ENCODE measurements at places on chromosomes 6 and 20.
A peak's percentile ranks its signal among the peaks of the same experiment; 100 is the strongest.

DNA sequence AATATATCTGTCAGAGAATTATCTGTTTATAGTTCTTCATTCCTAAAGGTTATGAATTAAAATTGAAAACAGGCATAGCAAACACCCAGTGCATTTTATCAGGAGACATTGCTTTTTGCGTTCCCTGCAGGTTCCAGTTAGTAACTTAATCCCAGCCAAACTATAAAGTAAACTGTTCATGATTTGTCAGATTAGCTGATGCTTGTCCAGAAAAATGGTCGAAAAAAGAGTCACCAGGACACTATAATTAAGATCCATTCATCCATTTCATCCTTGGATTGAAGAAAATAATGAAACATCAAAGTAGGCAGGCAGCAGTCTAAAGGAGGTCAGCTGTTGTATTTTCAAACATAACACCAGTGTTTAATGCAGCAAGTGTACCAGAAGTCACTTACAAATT lies 75.9 kb downstream of the EPHA7 start:
- DNase-seq, result no peak

DNA sequence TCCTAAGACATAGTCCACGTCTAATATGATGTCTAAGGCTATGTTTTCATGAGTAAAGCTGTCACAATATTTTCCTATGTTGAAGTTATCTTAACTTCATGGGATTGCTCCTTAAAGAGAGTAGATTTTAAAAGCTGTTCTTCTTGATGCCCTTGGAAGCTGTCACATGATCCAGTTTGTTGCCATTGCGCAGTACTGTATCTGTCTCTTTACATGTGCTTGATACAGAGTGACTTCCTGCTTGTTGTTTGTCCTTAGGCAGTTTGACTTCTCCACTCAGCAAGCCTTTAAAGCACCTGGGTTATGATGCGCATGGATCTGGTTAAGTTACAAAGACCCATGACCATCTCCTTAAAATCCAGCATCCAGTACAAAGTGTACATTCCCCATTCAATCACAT lies 85.4 kb downstream of the CDYL start:
- no peak for DNase-seq

GRCh38 chr20:62019881-62020492 lies 45.7 kb downstream of the TAF4 start:
- DNase-seq, result no peak

- no peak for DNase-seq
Observed at GRCh38 chr20:62637110-62637509, 5.2 kb upstream of the SLCO4A1 start.

DNA sequence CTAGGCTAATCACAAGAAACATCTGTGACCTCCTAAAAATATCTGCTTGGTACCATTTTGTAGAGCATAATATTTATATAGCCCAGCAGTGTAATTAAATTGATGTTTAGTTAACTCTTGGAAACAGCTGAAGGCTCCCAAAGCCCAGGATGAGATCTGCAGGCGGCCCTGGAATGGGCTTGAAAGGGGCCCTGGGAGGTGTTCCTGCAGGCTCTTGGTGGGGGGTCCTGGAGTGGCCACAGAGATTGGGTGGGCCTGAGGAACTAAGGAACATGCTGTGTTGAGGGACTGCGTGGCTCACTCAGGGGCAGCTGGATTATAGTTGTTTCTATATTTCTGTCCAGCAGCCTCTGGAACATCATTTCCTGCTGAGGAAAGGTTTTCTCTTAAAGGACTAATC lies 9.2 kb downstream of the SCP2D1 start:
- no peak for DNase-seq

- no peak for DNase-seq
Observed at GRCh38 chr20:24773751-24774201, 175.3 kb upstream of the CST7 start.

DNA sequence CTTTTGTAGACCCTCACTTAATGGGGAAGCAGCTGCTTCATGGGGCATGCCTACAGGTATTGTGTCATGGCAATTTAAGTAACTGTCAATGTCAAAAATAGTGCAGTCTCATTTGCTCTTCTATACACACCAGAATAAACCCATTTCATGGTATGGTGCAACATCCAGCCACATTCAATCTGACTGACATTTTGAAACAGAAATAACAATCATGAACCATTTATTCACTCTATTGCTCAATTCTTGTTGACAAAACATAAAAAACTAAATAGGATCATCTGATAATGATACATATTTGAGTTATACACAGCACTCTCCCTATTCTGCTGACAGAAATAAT lies 122.9 kb downstream of the MAP7 start:
- DNase-seq, result no peak

DNA sequence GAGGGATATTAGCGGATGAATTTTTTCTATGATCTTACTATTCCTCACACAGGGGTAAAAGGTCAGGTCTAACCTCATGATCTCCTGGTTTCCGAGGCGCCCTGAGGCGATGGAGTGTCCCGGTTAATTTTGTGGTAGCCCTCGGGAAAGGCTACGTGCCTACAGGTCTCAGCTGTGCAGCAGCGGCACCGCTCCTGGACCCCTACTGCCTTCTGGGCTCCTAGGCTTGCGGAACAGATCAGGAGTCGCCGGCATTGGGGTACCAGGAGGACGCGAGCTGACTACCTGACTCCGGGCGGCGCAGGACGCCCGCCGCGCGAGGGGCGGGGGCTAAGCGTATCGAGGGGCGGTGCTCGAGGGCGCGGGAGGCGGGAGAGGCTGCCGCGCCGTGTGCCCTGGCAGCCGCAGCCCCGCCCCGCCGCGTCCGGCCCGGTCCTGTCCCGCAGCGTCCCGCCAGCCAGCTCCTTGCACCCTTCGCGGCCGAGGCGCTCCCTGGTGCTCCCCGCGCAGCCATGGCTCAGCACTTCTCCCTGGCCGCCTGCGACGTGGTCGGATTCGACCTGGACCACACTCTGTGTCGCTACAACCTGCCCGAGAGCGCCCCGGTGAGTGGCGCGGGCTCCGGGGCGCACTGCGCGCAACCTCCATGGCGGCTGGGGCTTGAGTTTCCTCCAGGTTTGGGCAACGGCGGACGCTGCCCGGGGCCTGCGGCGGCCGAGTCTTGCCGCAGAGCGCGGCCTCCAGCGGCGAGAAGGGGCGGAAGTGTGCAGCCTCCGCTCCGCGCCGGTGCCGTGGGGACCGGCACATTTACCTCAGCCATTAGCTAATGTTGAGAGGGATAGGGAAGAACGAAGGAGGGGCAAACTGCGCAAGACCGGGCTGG lies at the start of gene NT5DC1:
NT5DC1 (plus strand) TSS at position 435 of the 883 bp plus-strand sequence; CDS start at position 513, 78 bp downstream.
- peak; percentile 61 for DNase-seq

- DNase-seq, result no peak
Observed at GRCh38 chr6:52872031-52872430, 31.4 kb upstream of the GSTA5 start.

DNA sequence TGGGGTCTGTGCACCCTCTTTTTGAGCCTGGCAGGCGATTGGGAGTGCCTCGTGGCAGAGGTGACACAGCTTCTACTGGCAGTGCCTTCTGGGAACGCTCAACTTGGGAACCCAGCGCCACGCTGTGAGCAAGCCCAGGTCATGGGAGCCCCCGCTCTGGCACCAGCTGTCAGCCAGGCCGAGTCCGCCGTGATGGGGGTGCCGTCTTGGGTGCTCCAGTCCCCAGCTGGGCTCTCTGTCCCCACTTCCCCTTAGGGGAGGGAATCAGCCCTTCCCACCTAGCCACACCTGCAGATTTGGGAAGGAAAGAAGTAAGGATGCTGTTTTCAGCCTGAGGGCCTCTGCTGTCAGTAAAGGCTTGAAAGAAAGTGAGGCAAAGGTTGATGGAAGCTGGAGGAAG lies 31.0 kb upstream of the NTSR1 start:
- DNase-seq, result no peak

GRCh38 chr6:157393669-157394327 lies 12.8 kb downstream of the ZDHHC14 start:
- no peak for DNase-seq

- DNase-seq, result no peak
Observed at GRCh38 chr20:59481067-59481466, 123.3 kb upstream of the PHACTR3 start.

DNA sequence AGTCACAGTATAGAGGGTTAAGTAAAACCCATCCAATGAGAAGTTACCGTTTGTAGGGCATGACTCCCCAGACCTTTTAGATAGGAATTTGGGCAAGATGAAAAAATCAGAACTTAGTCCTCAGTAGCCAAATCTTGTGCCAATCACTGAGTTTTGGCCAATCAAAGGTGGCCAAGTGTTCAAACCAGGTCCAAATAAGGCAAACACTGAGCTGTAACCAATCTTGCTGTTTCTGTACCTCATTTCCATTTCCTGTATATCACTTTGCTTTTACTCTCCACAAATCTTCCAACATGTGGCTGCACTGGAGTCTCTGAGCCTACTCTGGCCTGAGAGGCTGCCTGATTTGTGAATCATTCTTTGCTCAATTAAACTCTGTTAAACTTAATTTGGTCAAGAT lies 81.8 kb upstream of the GPR6 start:
- DNase-seq, result no peak

DNA sequence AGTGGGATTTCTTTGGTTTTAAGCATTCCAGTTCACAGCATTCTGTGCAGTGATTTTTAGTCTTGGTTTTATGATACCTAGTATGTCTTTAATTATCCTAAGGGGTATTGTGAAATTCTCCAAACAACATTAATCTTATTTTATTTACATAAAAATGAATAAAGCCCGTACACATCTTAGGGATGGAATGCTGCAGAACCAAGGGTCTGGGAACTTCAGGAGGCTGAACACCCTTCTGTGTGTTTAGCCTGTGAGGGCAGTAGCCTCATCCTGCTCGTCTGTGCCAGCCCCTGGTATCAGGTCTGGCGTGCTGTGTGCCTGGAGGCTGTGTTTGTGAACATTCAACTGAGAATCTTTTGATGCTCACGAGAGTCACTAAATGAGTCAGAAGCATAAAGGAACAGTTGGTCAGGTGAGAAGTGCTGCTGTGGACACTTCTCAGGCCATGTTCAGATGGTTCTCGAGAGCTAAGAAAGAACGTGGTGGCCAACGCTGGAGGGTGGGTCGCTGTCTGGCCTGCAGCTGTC lies 25.2 kb upstream of the C20orf204 start:
- DNase-seq, result no peak

DNA sequence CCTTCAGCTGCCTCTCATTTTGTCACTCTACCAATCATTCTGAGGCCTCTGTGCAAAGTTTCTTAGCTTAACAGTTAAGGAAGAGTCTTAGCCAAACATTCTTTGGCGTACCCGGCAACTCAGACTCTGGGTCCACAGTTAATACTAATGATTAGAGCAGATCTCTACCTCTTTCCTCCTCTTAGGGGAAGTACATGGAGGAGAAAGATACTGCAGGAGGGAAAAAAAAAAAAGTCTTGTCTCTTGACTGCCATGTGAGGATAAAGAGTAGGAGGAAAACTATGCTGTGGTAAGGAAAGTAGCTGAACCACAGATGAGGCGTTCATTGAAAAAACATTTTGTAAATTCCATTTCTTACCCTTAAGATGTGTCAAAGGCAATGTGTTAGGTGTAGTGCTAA lies 44.0 kb upstream of the MARCKS start:
- no peak for DNase-seq

DNA sequence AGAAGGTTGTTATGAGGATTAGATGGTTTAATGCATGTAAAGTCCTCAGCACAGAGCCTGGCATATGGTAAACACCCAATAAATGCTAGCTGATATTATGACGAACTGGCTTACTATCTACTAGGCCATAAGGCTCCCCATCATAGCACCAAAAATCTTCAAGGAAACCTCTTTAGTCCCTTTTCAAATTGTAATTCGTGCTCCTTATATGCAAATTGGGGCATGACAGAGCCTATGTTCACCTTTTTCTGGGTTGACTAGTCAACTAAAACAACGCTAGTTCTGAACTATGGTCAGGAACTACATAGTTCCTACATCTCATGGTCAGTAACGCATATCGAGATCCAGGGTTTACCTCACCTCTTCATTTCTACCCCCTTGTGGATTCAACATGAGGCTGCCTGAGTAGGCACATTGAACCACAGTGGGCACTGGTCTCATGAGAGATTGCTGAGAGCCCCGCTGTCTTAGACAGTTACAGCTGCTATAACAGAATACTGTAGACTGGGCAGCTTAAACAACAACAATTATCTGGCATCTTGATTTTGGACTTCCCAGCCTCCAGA lies 97.2 kb upstream of the TNFAIP3 start:
- DNase-seq, result no peak

- no peak for DNase-seq
Observed at GRCh38 chr6:73062130-73062529, 163.2 kb downstream of the KHDC1L start.

- DNase-seq, result no peak
Observed at GRCh38 chr6:33406126-33406525, 4.7 kb upstream of the PHF1 start.

GRCh38 chr20:25072226-25072811 lies 9.6 kb downstream of the VSX1 start:
- no peak for DNase-seq

DNA sequence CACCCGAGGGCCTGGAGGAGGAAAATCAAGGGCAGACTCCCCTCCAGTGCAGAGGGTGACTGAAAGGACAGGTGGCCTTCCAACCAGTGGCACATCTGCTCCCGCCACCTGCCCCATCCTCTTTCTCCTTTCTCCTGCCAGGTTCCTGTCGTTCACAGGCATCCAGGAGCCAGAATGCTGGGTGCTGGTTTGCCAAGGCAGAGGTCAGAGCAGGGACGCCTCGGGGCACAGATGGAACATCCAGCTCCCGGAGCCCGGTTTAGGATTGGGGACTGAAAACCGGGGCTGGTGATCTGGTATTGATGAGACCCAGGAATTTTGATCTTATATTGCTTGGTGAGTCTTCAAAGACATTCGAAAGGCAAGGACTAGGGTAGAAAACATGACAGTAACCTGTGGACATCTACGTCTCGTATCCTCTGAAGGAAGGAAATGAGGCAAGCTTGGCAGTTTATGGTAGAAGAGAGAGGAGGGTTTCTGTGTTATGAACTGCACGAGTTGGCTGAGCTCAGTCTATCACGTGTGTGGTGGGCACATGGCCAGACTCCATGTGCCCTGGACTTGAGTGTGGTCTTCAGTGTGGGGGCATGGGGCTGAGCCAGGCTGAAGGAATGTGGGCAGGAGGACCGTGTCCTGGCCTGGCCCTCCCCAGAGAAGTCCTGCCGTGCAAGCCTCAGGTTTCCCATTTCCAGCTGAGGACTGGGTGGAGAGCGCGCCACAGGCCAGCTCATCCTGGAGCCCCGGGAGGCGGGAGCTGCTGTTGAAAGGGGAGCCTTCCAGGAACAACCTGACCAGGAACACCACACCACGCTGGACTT lies 74.2 kb downstream of the IRF4 start:
- no peak for DNase-seq

DNA sequence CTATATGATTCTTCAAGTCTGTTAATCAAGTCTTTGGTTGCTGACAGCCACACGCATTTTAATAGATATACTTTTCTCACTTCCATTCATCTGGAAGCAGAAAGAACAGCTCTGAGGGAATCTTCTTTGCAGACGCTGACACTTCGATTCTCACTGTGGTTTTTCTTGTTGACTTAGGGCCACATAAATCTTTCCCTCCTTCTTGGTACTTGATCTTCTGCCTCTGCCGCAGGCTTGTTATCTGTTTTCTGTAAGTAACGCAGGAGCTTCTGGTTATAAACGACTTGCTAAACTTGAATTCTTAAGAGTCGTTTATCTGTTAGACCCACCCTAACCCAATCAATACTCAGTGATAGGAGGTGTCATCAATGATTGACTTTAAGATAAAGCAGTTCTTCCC lies 268.8 kb upstream of the SULF2 start:
- no peak for DNase-seq

GRCh38 chr20:6726761-6727160 lies 40.7 kb upstream of the BMP2 start:
- DNase-seq, result no peak

- DNase-seq, result no peak
Observed at GRCh38 chr6:41502917-41503671, 43.1 kb upstream of the FOXP4 start.

GRCh38 chr6:81023007-81023582 lies 729.4 kb downstream of the TENT5A start:
- no peak for DNase-seq
